ENCODE measurements at places on chromosomes 12 and 14.

DNA sequence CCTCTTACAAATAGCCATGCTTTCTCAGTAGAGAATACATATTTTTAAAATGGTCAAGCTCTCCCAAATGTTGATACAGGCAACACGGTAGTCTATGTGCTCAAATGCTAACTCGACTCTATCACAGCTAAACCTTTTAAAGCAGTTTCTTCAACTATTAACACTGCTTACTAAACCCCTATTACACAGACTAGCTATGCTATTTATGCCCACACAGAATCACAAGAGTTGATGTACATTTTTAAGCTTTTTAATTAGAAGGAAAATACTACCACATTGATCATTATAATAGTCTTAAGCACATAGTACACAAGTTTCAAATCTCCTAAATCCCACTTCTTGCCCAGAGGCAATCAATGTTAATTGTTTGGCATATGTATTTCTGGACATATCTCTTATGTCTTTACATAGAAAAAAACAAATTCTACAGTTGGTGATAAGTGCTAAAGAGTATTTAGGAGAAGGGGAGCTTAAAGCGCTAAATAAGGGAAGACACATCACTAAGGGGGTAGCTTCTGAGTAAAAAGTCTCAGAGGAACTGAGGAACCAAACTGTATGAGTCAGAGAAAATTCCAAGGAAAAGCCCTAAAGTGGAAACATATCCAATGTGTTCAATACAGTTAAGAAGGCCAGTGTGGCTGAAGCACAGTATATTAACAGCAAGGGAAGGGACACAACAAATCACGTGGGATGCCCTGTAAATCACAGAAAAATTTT, 13.7 kb downstream of the HNRNPC start:
- no peak for DNase-seq

- no peak for DNase-seq
Observed at GRCh38 chr14:51430079-51430478, 190.0 kb downstream of the TMX1 start.

GRCh38 chr12:20212658-20213555, 155.4 kb upstream of the PDE3A start:
- no peak for DNase-seq

DNA sequence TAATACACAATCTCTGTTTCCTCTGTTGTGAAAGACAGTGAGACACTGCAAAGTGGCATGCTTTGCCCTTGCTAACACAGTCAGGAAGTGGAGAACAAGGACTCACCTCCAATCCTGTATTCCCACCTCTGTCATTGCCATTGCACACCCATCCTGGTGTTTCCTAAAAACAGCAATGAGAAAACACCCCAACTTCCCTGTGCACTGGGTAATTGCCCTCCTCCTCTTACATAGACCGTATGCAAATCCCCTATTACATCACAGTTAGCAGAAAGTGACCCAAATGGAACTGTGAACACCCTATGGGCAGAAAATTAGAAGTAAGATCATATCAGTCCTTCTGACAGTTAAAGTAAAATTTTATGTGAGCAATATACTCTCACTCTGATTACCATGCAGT, 355.5 kb downstream of the BCL11B start:
- DNase-seq = no peak

DNA sequence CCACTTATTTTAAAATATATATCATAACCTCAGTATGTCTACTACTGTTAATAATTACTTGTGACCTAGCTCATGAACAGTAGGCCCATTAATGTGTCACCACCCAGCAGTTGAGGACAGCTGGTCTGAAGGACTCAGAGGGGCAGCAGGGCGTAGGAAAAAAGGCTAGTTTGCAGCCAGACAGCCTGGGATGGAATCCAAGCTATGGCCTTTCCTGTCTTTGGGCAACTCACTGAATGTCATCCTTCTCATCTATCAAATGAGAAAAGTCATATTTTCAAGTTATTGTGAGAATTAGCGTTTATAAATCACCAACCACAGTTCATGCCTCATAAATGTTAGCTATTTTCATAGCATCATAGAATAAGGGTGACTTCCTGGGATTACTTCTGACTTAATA, 12.3 kb downstream of the DENND5B start:
- no peak for DNase-seq

GRCh38 chr12:106120519-106121105, 18.1 kb downstream of the NUAK1 start:
- DNase-seq = no peak

- DNase-seq = no peak
Observed at GRCh38 chr12:113684908-113685782, 213.5 kb upstream of the LHX5 start.

DNA sequence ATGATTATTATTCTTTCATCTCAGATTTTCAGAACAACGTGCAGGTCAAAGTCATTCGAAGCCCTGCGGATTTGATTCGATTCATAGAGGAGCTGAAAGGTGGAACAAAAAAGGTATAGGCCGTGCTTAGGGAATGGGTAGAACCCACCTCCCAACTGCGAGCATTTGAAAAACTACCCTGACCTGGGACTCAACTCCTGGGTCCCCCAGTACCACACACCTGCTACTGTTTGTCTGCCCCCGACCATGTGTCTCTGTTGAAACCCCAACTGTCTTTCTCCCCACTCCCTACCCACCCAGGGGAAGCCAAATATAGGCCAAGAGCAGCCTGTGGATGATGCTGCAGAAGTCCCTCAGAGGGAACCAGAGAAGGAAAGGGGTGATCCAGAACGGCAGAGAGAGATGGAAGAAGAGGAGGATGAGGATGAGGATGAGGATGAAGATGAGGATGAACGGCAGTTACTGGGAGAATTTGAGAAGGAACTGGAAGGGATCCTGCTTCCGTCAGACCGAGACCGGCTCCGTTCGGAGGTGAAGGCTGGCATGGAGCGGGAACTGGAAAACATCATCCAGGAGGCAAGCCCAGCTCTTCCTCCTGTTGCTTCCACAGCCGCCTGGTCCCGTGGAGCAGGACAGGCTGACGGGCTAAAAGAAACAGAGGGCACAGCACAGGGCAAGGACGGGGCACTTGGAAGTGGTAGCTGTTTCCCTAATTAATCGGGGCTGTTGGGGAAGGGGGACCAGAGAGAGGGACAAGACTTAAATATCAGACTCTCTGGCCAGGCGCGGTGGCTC, 20.5 kb downstream of the AGAP2 start:
- DNase-seq = peak; percentile 17

DNA sequence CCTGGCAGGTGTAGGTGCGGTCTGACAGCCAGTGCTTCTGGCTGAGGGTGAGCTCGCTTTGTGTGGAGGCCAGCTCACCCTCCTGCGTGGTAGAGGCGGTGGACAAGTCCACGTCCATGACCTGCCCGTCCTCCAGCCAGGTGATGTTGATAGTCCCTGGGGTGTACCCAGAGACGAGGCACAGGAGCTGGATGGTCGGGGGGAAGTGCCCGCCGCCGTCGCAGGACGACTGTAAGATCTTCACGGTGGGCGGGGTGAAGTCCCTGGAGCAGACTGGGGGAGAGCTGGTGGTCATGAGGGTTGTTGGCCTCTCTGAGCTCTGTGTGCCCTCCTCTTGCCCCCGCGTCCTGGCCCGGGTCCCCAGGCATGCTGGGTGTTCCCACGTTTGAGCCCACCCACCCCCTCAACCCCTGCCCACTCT, 74.6 kb downstream of the TMEM121 start:
- DNase-seq = no peak

DNA sequence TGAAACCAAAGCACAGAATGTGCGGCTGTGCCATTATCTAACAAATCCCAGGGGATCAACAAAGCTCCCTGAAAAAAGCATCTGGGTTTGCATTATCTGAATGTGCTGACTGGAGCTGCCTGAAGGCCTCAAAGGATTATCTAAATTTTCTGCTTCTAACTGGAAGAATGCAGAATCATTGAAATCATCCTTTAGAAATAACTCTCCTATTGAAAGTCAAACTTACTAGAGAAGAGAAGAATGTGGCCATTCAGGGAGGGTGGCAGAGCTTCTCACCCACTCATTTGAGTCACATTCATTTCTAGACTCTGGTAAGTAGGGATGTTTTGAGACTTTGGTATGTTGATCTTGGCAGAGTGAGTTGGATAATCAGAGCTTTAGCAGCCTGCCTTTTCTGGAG, 220.6 kb upstream of the RGS6 start:
- no peak for DNase-seq

All from stimulated activated CD8-positive, alpha-beta memory T cell treated with anti-CD3 and anti-CD28 coated beads, Interleukin-4, amount 100 ng/mL, for 48 hours (primary cell).